ENCODE measurements at places on chromosomes 11 and 22.

- DNase-seq: no peak
These were observed 29.5 kb downstream of the CYTH4 start for GRCh38 chr22:37311761-37312312.

- no peak for DNase-seq
These were observed 26.3 kb upstream of the CDON start for GRCh38 chr11:126088999-126089398.

DNA sequence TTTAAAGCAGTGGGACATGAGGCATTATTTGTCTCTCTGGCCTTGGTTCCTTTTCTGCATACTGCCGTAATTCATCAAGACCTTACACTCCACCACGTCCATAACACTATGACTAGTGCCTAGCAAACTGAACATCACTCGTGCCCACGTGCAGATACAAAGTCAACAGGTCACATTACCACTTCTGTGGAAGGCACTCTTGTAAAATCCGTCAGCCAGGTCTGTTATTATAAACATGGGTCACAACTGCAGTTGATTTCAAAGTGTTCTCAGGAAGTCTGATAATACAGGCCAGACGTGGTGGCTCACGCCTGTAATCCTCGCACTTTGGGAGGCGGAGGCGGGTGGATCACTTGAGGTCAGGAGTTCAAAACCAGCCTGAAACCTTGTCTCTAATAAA is 14.1 kb downstream of the VSIG10L2 start:
- DNase-seq: no peak

DNA sequence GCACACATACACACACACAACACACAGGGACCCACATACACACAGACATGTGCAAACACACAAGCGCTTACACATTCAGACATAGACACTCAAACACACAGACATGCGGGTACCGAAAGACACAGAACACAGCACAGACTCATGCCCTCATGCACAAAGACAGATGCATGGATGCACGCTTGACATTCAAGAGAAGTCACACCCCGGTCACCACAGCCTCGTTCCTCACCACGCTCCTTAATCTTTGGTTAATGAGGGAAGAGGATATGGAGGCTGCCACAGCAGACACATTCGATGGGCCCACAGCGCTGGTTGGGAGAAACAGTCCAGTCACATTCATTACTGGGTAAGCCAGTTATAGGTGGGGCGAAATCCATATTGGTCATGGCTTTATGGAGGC is 51.9 kb upstream of the EIF3D start:
- DNase-seq: no peak

DNA sequence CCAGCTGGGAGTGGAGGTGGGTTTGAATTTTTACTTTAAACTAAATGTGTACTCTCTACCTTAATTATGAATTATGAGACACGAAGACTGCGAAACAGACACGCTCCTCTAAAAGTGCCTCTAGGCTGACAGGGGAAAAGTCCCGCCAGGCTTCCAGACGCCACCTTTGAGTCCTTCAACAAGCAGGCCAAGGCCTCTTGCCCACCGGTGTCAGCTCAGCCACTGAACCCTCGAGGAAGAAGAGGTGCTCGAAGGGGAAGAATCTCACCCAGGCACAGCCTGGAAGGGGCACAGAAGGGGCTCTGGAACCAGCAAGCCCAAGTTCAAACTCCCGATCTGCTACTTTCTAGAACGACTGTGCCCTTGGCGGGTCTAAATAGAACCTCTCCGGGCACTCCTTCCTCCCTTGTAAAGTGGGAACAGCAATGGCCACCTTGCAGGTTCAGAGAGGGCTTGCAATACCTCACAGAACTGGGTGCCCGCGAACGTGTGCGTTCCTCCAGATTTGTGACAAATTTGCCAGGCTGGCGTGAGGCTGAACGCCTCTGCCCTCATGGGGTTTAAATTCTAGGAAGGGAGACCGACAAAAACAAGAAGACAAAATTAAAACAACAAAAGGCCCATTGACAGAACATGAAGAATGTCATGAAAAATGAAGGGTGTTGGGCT is 158.5 kb upstream of the GRK3 start:
- DNase-seq: no peak

DNA sequence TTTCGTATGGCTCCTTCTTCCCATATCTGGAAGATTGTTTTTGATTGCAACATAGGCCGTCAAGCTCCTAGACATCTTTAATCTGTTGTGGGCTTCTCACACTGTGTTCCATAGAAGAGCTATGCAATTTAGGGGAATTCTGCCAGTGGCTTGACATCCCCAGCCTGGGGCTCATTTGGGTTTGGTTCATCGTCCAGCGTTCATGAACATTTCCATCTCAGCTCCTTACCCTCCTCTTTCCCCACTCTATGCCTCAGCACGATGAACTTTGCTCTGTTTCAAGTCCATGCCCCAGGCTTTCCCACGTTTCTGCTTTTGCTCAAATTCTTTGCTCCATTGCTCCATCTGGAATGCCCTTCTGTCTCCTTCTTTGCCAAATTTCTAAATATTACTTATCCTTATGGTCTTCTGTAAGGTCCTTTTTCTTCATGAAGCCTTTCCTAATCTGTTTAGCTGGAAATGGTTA is 26.1 kb upstream of the CLMP start:
- DNase-seq: no peak

DNA sequence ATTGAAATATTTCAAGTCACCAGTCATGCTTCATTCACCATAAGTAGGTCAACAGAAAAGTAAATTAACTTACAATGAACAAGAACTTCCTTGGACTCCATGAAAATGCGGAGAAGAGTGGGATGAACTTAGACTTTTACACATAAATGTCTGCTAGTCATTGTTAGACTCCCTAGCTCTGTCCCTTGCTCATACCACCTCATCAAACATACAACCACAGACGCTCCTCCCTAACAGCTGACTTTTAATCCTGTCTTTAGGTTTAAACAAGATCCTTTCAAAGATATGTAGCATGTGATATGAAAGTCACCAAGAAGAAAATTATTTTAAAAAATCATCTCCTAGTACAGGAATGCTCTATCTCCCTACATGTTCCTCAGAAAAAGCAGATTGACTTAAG is 248.1 kb downstream of the DLG2 start:
- DNase-seq: no peak

DNA sequence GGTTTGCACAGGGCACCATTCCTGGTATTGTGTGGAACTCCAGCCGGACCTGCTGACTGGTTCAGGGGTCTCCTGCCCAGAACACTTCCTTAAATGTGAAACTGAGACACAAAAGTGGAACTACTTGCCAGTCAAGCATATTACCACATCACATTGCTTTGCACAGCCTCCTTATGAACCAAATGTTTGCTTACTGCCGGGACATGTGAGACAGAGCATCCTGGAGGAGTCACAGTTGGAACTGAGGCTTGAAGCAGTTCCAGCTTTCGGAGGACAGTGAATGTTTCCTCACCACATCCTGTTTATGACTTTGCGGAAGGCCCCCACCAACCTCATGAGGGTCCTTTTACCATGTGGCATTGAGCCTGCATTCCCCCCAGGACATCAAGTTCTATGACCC is 105.8 kb upstream of the ARHGAP42 start:
- DNase-seq: no peak

GRCh38 chr11:19499026-19499669 is 213.5 kb upstream of the NAV2 start:
- no peak for DNase-seq

DNA sequence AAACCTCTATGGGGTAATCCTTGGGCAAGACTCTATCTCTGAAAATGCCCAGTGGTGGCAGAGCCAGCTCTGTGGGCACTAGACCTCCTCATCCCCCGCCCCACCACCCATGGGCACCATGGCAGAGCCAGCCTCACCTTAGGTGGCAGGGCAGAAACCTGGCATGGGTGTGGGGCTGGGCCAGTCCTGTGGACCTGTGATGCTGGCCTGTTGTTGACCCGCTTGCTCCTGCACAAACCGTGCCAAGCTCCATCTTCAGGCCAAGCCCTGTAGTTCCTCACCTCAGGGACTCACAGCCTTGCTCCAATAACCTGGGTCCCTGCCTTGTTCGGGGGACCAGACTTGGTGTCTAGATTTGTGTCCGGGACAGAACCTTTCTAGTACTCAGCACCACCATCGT is 8.9 kb upstream of the SERPINH1 start:
- DNase-seq: no peak

- DNase-seq: no peak
These were observed 17.8 kb upstream of the OR2AT4 start for GRCh38 chr11:75114465-75114864.

GRCh38 chr22:44648085-44648820 is 53.8 kb upstream of the PRR5 start:
- no peak for DNase-seq

- peak; percentile 30 for DNase-seq
These were observed 505 bp downstream of the ZNF214 start for GRCh38 chr11:7019500-7020182.

DNA sequence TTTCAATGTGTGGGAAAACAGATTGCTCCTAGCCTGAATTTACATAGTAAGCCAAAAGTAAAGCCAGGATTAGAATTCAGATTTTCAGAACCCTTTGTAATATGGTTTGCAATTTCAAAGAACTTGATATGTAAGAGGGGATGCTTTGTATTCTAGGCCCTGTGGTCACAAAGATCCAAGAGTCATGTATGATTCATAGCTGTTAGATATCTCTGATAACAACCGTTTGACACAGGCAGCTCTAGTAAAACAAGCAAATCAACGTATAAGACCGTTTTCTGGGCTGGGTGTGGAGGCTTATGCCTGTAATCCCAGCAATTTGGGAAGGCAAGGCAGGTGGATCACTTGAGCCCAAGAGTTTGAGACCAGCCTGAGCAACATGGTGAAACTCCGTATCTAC is 79.6 kb downstream of the EMSY start:
- peak; percentile 13 for DNase-seq

DNA sequence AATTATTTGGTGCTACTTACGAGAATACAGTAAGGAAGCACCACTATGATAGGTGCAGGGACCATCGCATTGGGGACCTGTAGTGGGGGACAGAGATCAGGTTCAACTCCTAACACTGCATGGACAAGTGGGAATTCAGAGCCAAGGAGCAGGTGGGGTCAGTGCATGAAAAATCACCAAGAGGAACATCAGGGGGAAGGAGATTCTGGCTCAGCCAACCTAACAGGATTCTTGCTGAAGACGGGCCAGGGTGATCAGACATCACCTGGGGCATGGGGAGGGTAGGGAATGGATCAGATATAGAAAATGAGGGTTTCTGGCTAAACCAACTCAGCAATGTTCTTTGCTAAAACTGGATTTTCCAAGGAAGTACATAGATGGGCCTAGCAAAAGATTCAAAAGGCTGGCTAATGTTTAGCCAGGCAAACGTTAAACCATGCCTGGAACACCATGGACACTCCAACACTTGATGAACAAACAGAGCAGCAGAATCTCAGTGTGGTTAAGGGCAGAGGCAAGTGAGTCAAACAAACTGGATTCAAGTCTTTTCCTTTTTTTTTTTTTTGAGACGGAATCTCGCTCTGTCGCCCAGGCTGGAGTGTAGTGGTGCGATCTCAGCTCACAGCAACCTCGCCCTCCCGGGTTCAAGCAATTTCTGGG is 70.0 kb downstream of the MICAL3 start:
- no peak for DNase-seq

GRCh38 chr11:35620795-35621194 is 2.5 kb downstream of the FJX1 start:
- no peak for DNase-seq

GRCh38 chr22:29750559-29751538 is 16.0 kb downstream of the ZMAT5 start:
- DNase-seq: no peak

DNA sequence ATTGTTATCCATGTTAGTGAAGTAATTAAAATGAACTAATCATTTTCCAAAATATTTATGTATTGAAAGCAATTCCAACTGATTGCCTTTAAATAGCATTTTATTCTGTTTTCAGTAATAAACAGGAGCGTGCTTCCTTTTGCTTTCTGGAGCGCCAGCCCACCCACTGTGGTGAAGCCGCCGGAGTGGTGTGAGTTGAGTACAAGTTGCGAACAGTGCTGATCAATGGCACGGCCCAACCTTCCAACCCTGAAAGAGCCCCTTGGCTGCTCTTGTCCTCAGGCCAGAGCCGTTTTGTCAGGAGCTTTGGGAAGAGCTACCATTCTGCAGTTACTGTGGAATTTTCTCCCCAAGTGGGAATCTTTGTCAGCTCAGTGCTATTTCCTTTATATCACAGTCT is 42.8 kb downstream of the NTM start:
- DNase-seq: no peak

- DNase-seq: no peak
These were observed 37.5 kb downstream of the PPARA start for GRCh38 chr22:46187862-46188261.

DNA sequence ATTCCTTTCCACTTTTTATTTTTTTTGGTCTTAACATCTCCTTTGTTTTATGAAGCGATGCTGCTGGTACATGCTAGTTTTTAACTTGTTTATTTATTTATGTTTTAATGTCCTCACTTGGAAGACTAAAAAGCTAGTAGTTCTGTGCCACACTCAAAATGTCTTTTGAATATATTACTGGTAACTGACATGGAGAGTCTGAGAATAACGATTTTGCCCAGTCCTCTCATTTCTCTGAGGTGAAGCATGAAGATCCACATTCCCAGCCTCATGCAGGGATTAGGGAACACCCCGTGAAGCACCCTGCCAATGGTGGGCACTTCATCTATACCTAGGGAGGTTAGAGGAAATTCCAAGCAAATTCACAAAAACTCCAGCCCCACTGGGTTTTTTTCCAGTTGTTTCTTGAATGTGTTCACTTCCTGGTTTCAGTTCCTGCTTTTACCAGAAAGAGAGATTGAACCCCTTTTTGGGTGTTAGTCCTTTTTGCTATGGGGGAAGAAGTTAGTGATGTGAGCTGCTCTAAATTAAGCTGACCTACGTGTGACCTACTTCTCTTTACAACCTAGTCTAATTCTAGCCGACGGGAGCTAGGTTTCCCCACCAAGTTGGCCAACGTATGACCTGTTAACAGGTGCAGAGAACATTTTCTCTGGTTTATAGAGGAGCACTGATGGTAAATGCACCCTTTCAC is 106.1 kb downstream of the SLC1A2 start:
- DNase-seq: no peak

DNA sequence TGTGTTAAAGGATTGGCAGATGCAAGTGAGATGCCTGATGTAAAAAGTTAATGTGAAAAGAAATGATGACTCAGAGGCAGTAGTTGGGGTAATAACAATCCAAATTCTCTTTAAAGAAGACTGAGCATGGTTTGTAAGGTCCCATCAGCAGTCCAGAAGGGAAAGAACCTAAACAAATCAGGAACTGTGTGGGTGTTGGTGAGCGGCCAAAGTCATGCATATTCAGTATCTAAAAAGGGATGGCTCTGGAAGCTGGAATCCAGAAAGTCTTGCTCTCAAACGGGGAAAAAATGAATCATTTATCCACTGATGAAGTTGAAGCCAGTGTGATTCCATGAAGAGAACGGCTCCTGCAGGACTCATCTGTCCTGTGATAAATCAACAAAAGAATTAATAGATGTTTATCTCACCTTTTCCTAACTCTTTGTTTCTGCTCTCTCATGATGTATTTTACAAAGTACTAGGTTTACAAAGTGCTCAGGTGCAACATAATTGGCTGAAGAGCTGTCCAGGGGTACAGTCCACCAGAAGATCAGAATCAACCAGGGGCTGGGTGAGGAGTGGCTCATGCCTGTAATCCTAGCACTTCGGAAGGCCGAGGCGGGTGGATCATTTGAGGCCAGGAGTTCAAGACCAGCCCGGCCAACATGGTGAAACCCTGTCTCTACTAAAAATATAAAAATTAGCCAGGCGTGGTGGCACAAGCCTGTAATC is 20.5 kb upstream of the SORL1-AS1 start:
- no peak for DNase-seq
